ENCODE measurements at places on chromosomes 1 and 21. TPM values are rescaled to one million over a fixed set of nuclear protein-coding genes. Genes with fewer than 3 reads are reported as not detected.

- no peak overlapping the region for H3K27ac ChIP-seq
- H3K36me3 ChIP-seq, result no peaks in the 10 kb centered on the region
- H3K27me3 ChIP-seq, result no peaks in the 10 kb centered on the region
- H3K4me1 ChIP-seq, result no peaks in the 10 kb centered on the region
- H3K4me3 ChIP-seq, result no peak overlapping the region
- no peak for DNase-seq
These were observed 33.7 kb upstream of the IFI44L start for GRCh38 chr1:78586572-78586971.

ADSS2 gene
- total RNA-seq, result 65.4 TPM

- H3K4me3 ChIP-seq, result peak overlapping the region; percentile 73
- no peaks in the 10 kb centered on the region for H3K4me1 ChIP-seq
- no peak overlapping the region for H3K27ac ChIP-seq
- DNase-seq, result peak; percentile 72
These were observed 8.3 kb downstream of the VSIG8 start for GRCh38 chr1:159854116-159854692.

GRCh38 chr1:24562625-24563024, 6.7 kb downstream of the NCMAP start:
- DNase-seq, result no peak
- no peak overlapping the region for H3K27ac ChIP-seq
- H3K27me3 ChIP-seq, result no peaks in the 10 kb centered on the region
- no peak overlapping the region for H3K4me3 ChIP-seq
- no peaks in the 10 kb centered on the region for H3K36me3 ChIP-seq
- peaks cover 2% of the 10 kb centered on the region for H3K4me1 ChIP-seq

TEX38 gene
- not detected for total RNA-seq

NGF gene
- not detected for total RNA-seq

OR2AK2 gene
- total RNA-seq, result not detected

CR1L gene
- 0.37 TPM for total RNA-seq

NEGR1 gene
- total RNA-seq, result 0.13 TPM
